ENCODE measurements at places on chromosomes 4 and X.

DNA sequence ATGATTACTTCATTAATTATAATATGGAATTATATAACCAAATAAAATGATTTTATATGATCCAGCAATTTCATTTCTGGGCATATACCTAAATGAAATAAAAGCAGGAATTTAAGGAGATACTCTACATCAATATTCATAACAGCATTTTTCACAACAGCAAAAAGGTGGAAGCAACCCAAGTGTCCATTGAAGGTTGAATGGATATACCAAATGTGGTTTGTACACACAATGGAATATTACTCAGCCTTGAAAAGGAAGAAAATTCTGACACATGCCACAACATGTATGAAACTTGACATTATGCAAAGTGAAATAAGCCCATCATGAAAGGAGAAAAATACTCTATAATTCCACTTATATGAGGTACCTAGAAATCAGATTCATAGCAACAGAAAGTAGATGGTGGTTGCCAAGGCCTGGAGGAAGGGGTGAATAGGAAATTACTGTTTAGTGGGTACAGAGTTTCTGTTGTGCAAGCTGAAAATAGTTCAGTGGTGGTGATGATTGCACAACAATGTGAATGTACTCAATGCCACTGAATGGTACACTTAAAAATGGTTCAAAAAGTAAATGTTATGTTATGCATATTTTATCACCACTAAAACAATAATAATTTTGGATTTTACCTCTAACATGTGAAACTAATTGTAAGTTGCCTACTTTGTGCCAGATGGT, 471.5 kb downstream of the SPRY1 start:
- DNase-seq = no peak

- no peak for DNase-seq
Observed at GRCh38 chr4:153116291-153116680, 88.0 kb upstream of the TRIM2 start.

GRCh38 chrX:124342174-124342867, 4.0 kb upstream of the SH2D1A start:
- DNase-seq = no peak

DNA sequence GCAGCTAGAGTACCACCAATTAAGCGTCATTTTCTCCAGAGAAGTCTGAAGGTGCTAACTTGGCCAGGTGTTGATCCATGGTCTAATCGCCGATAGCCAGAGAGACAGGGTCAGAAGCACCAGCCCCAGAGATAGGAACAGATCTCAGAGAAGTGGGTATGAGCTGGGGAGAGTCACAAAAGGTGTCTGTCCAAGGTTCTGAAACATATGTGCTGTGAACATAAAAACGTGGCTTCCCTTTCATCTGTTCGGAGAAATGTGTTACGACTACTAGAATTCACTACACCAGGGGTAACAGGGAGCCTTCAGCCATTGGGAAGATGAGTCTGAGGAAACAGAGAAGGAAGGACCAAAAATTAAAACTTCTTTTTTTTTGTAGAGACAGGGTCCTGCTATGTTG, 91.3 kb downstream of the FBXL5 start:
- DNase-seq = no peak

DNA sequence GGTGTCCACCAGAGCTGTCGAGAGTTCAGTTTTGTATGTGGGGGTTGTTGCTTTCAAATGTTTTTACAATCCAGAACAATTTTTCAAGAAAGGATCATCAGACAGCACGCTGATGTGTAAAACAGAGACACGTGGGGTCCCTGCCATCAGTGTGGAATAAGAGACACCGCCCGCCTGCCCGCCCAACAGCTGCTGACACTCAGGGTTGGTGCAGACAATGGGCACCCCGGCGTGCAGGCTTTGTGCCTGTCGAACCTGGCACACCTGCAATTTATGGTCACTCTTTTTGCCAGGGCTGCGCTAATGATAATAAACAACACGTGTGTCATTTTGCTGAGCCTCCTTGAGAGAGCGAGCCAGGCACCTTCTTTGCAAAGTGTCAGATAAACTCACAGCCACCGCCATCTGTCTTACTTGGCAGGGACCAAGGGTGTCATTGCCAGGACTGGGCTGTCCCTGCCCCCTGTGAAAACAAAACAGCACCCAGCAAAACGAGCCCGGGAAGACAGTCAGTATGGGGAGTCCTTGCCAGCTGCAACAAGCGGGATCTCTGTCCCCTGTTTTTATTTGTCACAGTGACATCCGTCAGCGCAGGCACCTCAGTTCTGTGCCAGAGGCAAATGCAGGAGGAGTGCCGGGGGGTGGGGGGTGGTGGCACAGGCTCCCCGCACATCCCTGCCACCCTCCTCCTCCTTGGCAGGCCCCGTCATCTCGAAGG, 69.1 kb downstream of the PSAPL1 start:
- no peak for DNase-seq

DNA sequence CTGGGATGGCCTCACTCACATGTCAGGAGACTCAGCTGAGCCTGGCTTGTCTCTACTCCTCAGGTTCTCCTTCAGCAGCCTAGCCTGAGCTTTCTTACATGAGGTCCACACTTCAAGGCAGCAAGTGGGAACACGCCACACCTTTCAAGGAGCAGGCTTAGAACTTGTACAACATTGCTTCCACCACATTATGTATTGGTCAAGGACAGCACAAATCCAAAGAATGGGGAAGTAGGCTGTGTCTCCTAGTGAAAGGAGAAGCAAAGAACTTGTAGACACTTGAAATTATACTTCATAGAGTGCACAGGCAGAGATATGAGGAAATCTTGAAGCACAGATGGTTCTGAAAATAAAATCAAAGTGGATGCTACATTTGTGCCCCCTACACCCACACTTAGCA, 120.9 kb upstream of the NOCT start:
- DNase-seq = no peak

DNA sequence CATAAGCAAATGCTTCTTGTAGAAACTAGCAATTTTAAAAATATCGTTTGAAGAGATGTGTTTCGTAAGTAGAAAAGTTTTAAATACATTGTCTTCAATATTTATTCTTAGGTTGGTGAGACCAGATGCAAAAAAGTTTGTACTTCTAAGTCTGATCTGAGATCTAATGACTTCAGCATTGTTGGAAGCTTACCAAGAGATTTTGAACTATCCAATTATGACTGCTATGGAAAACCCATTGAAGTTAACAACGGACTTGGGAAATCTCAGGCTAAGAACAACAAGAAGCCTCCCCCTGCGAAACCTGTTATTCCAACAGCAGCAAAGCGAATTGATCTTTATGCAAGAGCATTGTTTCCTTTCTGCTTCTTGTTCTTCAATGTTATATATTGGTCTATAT, 50.2 kb upstream of the GRIA2 start:
- DNase-seq = no peak

- no peak for DNase-seq
Observed at GRCh38 chr4:77819404-77819842, 255 bp upstream of the CNOT6L start.

DNA sequence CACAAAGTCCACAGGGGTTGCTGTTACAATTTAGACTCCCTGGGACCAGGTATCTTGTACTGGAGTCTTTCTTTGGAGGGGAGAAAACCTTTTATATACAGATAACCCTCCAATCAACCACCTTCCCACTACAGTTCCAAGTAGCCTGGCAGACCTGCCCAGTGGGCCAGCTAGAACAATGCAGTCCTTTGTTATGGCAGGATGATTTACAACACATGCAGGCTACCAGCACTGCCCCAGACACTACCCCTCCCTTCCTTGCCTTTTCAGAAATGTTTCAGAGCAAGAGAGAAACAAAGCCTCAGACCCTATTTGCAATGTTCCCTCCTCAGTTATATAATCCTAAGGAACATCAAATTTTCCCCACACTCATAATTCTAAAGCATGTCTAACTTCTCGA, 11.1 kb downstream of the RASL11B start:
- no peak for DNase-seq

DNA sequence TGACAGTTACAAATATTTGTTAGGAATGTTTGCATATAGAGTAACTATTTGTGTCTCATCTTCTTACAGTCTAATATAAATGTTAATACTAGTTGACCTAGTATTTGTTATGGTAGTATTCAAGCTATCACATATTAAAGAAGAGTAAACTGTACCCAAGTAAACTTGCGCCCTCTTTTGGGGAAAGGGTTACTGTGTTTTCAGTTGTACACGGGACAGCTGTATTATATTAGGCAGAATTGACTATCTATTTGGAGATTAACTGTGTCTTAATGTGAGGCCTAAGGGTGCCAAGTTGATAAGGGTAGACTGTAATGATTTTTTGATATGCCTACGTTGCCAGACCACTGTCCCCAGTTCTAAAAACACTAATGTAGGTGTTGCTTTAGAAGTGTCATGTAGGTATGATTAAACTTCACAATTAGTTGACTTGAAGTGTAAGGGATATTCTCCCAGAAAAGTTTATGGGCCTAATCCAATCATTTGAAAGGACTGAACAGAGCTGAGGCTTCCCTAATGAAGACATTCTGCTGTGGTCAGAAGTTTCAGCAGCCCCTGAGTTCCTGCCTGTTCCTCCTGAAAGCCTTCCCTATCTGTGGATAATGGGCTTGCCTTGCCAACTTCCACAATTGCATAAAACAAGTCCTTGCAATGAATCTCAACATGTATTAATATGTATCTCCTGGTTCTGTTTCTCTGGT, 172.8 kb upstream of the CXCL13 start:
- DNase-seq = no peak

DNA sequence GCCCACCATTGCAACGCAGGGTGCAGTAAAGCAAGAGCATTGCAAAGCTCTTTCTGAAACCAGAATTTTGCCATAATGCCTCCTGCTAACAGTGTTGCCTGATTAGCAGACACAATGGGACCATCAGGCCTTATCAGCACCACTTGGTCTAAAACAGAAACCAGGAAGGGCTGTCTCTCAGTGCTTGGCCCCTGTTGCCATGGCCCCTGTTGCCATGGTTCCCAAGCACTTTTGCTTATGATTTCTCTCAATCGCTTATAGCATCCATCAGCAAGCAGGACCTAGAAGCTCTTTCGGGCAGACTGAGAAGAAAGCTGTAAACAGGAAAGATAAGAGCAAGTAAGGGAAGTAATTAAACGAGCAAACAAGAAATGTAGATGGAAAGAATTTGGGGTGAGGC, 36.8 kb downstream of the RTL5 start:
- DNase-seq = no peak
